ENCODE measurements at places on chromosomes 16 and 17.
A peak's percentile ranks its signal among the peaks of the same experiment; 100 is the strongest.

DNA sequence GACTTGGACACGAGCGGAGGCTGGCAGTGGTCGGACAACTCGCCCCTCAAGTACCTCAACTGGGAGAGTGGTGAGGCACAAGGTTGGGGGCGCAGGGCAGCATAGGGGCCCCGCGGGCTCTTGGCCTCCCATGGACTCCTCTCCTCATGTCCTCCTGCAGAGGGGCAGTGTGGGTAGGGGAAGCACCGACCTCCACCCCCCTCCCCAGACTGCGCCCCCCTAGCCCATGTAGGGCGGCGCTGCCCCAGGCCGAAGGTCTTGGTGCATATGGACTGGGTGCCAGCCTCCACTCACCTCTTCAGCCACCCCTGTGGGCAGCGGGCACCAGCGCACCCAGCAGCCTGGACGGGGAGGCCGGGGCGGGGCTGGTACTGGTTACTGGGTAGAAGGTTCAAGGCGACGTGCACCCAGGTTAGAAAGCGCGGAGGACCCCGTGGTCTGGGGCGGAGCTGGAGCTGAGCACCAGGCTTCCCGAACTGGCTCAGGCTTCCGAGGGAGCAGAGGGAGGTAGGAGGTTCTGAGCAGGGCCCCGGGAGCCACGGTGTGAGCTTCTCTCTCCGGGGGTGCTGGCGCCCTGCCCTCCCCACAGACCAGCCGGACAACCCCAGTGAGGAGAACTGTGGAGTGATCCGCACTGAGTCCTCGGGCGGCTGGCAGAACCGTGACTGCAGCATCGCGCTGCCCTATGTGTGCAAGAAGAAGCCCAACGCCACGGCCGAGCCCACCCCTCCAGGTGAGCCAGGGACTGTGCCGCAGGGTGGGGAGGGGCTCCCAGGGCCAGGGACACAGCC is 39.5 kb downstream of the MRC2 start:
- no peak for DNase-seq

DNA sequence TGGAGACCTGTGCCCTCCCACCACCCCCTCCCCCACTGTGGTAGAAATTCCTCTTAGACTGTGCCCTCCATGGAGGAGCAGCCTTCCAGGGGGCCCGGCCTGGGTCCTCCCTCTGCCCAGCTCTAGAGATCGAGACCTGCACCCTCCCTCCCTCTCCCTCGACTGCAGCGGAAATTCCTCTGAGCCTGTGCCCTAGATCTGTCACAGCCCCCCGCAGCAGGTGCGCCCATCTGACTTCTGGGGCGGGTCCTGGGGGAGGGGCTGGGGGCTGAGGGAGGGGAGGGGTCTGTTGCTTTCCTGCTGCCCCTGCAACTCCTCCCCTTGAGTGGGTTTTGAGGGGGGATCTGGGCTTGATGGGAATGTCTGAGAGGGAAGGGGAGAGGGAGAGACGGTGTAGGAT is 177.8 kb upstream of the GSE1 start:
- DNase-seq = no peak

DNA sequence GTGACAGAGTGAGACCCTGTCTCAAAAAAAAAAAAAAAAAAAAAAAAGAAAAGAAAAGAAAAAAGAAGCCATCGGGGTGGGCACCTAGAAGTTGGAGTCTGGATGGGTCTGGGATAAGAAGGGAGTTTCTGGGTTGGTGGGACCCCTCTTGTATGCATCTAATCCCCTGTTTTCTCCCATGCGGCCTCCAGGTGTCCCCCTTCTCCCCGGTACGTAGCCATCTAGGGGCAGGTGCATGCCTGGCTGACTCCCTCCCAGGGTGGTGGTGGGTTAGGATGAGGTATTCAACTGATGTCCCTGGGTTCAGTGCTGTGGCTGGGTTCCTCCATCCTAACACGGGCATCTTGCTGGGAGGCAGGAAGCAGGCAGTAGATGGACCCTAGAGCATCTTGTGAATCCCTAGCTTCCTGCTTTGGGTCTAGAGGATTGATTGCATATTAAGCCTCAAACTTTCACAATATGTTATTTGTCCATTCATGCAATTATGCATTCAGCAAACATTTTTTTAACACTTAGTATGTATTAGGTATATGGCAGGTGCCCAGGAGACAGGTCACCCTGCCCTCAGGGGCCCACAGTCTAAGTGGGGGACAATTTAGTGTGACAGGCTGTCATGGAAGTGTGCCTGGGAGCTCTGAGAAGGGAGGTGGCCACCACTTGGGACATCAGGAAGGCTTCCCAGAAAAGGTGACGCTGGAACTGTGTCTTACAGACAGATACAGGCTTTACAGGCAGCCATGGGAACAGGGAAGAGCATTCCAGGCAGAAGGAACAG is 13.1 kb downstream of the FMNL1 start:
- DNase-seq = peak; percentile 54

DNA sequence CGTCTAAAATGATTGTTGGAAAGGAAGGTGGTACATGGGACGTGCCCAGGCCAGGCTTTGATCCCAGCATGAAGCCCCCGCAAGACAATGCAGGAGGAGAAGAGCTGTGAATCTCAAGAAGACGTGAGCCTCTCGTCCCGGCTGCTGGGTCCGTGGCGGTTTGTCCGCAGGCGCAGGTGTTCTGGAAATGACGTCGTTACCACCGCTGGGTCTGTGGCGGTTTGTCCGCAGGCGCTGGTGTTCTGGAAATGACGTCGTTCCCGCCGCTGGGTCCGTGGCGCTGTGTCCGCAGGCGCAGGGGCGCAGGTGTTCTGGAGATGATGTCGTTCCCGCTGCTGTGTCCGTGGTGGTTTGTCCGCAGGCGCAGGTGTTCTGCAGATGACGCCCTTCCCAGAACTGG is 14.1 kb downstream of the SPG7 start:
- no peak for DNase-seq

DNA sequence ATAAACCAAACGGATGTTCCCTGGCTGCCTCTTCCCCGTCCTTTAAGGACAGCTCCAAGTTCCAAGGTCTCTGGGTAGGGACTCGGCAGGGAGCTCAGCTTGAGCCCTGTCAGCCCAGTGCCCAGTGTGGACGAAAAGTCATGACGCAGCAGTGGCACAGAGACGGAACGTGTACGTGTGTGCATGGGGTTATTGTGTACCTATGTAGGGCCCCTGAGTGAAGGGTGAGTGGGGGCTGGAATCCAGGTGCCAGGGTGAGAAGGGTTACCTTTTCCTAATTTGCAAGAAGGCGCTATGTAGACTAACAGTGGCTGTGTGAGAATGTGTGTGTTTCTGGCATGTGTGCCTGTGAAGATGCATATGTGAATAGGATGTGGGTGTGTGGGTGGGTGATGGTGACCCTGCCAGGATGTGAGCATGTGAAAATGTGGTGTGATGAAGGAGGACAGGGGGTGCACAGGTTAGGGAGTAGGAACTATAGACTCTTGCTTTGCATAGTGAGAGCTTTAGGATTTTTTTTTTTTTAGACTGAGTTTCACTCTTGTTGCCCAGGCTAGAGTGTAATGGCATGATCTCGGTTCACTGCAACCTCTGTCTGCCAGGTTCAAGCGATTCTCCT is 6.0 kb downstream of the SCN4A start:
- DNase-seq = no peak

DNA sequence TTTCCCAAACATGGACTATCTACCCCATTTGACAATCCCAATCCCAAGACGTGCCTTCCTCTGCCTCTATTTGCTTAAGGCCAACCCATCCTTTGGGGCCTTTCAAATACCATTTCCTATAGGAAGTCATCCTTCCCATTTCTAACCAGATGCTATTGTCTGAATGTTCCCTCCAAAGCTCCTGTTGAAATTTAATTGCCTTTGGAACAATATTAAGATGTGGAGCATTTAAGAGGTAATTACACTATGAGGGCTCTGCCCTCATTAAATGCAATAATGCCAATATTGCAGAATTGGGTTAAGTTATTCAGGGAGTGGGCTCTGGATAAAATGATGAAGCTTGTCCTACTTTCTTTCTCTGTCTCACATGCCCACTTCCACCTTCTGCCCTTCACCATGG is 125.4 kb downstream of the ASIC2 start:
- DNase-seq = no peak

GRCh38 chr17:8117980-8118768 is at the start of gene ALOXE3:
Gene ALOXE3, minus strand, starts transcription at chr17:8118514. Its CDS starts 524 bp downstream, at chr17:8117990.
- peak; percentile 24 for DNase-seq

DNA sequence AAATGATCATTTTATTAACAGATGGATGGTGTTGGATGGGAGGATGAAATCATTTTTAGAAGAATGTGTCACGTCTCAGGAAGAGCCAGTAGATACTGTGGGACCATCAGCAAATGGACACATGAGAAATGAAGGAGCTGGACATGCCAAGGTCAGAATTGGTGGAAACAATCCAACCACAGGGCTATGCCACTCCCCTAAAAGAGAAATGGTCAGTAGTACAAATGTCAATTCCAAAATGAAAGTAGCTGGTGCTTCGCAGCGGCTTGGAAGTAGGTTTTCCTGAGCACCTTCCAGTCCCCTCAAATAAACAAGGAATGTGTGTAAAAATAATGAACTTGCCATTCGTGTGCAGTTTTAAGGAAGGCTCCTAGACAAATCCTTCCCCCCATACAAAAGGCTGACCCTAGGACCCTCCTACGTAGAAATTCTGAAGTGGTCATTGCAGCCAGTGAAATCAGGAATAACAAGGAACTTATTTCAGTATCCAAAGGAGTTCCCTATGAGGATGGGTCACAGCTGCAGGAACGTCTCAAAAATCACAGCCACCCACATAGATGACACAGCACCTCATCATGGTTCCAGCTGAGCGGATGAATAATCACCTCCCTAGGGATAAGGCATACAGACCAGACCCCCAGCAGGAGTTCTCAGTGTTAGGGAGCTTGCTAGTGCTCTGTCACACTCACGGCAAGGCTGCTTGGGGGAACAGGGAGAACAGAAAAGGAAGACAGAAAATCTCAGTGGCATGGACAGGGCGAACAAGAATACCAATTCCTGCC is 239.2 kb downstream of the HS3ST3A1 start:
- DNase-seq = no peak

DNA sequence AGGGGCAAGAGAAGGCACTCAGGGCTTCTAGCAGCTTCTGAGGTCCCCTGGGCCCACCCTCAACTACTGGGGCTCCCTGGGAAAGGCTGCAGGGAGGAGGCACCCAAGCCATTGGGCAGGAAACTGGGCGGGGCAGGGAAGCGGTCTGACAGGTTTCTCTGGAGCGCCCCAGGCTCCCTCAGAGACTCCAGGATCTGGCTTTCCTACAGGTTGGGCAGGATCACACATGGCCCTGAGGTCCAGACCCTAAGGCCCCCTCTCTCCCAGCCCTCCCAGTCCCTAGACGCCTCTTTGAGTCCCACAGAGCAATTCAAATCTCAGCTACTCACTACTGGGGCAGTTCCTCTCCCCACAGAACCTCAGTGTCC is 14.3 kb downstream of the JUP start:
- DNase-seq = no peak

GRCh38 chr17:82350182-82351030 is 8.6 kb upstream of the TEX19 start:
- peak; percentile 31 for DNase-seq

DNA sequence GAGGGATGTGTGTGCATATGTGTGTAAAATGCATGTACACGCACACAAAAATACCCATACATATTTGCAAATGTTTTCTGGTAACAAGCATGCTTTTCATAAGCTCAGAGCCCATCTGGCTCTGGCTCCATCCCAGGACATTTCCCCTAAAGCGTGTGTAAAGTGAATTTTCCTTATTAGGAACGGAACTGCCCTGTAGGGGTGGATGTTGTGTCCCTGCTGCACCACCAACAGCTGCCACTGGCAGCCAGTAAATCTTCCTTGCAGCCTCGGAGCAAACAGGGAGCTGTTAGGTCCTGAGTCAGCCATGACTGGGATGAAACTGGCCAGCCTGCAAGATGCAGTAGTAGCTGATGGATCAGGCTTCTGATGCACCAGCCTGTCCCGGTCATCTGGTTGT is 393.5 kb downstream of the UTP18 start:
- no peak for DNase-seq

GRCh38 chr17:75813081-75814020 is 28.7 kb downstream of the UNK start:
- DNase-seq = no peak

DNA sequence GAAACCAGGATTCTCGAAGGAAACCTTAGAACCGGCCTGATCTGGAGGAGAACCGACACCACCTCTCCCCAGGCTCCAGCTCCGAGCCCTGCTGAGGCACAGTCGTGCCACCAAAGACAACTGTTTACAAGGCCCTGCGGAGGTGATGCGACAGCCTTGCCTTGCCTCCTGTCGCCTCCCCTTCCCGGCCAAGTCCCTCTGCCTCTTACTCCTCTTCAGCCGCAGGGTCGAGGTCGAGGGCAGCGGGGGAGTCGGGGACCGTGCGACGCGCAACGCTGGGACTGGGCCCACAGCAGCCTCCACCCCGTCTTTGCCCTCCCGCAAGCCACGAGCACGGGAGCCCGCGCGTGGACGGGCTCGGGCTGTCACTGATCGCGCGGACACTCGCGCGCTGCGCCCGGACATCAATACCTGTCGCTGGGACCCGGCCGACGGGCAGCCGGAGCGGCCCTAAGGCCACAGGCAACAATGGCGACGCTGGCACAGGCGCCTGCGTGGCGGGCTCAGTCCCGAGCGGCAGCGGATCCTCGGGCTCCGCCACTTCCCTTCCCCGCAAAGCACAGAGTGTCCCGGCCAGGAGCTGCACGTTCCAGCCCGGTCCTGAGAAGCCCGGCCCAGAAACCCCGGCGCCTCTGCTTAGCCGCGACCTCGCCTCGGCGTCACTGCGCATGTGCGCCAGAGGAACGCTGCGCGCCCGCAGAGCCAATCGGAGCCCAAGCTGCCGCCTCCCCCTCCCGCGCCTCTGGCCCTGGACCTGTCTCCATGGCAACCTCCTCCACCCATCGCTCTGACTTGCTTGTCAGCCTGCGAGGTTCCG is at the start of gene ZNF287:
Gene ZNF287, minus strand, starts transcription at position 664 of the 817 bp plus-strand sequence. CDS start 1,473 bp downstream, outside the sequence.
- peak; percentile 66 for DNase-seq

GRCh38 chr17:2241823-2242222 is 61.8 kb downstream of the SMG6 start:
- DNase-seq = no peak

- no peak for DNase-seq
Measured at GRCh38 chr16:12542818-12543699, 260.6 kb downstream of the CPPED1 start.

Data from NB4 (cell line).